NCI-H187 (cell line): ENCODE measurements at places on chromosomes 7 and 10.

DNA sequence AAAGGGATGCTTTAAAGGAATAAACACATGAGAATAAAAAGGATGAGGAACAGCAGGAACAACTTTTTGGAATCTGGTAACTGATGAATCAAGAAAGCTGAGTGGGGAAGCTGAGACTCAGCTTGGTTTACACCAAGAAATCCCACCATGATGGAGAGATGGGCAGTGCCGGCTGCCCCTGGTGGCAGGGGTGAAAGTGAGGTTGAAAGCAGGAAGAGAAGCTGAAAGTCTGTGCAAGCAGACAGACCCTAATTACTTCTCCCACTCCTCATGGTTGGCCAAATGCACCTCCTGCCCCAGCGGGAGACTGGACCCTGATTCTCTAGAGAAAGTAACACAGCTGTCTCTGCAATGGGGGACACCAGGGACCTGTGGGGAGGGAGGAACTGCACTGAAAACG is 57.6 kb upstream of the NANOS1 start:
- DNase-seq = no peak

DNA sequence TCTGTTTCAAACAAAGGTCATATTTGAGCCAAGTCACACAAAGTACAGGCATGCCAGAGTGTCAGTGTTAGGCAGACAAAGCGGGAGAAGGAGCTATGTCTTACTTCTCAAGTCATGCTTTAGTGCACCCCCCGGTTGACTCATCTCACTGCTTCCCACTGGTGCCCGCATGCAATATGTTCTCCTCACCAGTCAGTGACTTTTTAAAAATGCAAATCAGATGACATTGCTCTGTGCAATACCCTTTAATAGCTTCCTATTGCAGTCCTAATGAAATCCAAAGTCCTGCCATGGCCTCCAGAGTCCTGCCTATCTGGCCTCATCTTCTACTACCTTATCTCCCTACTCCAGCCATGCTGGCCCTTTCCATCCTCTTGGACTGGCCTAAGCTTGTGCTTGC is 429.1 kb downstream of the ACTR3B start:
- no peak for DNase-seq

- DNase-seq = no peak
Measured at GRCh38 chr7:155276800-155277375, 20.8 kb upstream of the INSIG1 start.

DNA sequence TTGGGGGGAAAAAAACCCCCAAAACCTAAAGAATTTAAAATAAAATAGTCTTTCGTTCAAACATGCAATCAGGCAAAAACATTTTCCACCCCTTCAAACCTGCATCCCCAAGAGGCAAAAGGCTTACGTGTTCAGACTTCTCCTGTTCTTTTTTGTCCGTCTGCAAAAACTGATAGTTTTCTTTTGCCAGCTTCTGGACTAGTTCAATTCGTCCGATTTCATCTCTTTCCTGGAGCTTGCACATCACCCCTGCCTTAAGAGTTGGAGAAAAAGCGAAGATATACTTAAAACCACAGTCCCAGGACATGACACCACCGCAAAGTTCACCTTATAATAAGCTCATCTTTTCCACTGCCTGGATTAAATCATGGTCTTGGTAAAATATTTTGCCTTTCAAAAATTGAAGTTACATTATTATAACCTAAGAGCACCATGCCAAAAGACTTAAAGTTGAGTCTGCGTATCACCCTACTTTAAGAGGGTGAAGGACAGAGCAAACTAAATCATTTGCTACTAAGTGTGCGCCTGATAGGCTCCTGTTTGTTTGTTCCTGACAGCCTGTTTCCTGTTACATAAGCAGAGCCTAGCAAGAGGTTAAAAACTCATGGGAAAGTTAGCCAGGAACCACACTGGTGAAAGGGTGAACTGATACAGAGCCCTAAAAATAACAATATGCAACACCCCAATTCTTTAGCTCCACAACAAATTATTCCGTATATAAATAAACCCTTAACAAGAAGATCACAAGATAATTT is 137.0 kb downstream of the RAPGEF5 start:
- no peak for DNase-seq

DNA sequence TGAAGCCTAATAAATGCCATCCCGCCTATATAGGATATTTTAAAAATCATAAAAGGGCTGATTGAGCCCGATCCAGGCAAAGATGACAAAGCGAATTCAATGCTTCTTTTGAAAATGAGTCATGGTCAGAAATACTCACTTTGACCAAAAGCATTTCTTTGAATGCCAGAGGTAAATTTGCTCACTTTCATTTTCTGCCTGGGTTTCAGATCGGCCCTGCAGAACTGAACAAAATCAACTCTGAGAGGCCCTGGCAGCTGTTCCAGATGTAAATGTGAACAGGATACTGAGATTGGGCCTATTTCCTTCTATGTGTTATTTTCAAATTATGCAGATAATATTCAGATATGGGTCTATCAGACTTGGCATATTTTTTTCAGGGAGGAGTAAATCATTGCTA is 114.8 kb upstream of the ARID5B start:
- no peak for DNase-seq

DNA sequence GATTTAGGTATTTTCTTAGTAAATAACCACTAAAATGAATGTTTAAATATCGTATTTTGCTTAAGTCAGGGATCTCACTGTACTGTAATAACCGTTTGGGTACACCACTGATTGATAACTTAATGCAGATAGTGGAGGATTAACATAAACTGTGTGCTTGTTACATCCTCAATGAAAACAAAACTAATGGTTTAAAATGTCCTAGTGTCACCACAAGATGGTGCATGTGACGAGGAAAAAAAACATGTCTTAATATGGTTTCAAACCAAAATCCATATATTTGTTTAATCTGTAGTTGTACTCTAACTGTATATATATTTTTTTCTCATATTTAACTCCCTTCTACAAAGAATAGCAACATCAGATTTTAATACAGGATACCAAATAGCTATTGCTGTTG is 19.2 kb downstream of the ARMC10 start:
- DNase-seq = no peak

GRCh38 chr7:88279323-88279722 is 27.4 kb downstream of the STEAP4 start:
- no peak for DNase-seq
